Activated CD4-positive, alpha-beta T cell treated with anti-CD3 and anti-CD28 coated beads for 36 hours (primary cell): ENCODE measurements at places on chromosomes 3 and 15. TPM values are rescaled to one million over a fixed set of nuclear protein-coding genes. Genes with fewer than 3 reads are reported as not detected.

DNA sequence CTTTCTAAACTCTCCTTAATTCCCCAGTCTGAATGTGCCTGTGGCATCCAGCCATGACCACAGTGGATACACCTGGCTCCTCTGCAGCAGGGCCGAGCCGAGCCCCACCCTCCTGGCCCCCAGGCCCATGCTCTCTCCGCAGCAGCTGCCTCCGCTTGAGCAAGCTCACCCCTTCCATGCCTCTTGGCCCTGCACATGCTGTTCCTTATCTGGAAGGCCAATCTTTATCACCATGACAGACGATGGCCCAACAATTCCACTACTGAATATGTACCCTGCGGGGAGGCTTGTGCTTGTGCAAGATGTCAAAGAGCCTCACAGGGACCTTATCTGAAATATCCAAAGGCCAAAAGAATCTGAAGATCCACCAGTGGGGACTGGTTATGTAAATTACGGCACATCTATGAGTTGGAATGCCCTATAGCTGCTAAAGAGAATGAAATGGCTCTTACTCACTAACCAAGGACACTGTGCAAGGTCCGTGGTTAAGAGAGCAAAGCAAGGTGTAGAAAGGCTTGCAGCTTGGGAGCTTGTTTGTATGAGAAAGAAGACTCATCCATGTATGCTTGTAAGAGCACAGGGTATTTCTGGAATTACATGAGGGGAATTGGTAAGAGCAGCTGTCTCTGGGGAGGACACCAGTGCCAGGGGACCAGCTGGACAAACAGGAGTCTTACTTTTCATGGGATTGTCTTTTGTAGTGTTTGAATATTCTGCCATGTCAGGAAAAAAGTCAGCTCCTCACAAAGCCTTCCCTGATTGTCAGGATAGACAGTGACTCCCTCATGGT lies 55.2 kb downstream of the WNT7A start:
- DNase-seq, result no peak
- no peak overlapping the region for H3K4me3 ChIP-seq
- H3K4me1 ChIP-seq, result peaks cover 8% of the 10 kb centered on the region
- H3K27ac ChIP-seq, result no peak overlapping the region
- peaks cover 10% of the 10 kb centered on the region for H3K36me3 ChIP-seq

GRCh38 chr3:122563717-122564025 lies 429 bp downstream of the PARP9 start:
- peak; percentile 38 for DNase-seq
- H3K27me3 ChIP-seq, result no peaks in the 10 kb centered on the region
- H3K4me3 ChIP-seq, result peak overlapping the region; percentile 83
- peaks cover 61% of the 10 kb centered on the region for H3K4me1 ChIP-seq
- peak overlapping the region; percentile 97 for H3K27ac ChIP-seq

DNA sequence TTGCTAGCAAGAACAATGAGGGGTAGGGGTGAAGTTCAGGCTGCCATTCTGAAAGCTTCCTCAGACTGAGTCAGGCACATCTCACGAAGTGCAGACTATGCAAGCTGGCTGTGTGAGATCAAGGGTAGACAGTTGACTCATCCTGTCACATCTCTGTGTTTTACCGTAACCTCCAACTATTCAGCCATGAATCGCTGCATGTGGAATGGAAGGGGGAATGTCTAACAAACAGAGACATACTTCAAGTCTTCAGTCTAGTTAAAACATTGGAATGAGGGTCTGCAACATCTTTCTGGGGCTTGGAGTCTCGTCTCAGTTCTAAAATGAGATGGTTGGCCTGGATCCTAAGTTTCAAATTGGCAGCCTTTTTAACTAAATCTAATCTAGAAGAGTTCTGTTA lies 25.9 kb downstream of the AGTR1 start:
- no peaks in the 10 kb centered on the region for H3K4me1 ChIP-seq
- peaks cover 2% of the 10 kb centered on the region for H3K27me3 ChIP-seq
- no peak overlapping the region for H3K4me3 ChIP-seq
- no peaks in the 10 kb centered on the region for H3K36me3 ChIP-seq
- no peak for DNase-seq

GRCh38 chr15:27826902-27827714 lies 272.0 kb downstream of the OCA2 start:
- H3K27me3 ChIP-seq, result no peaks in the 10 kb centered on the region
- no peak for DNase-seq
- H3K4me3 ChIP-seq, result no peak overlapping the region
- H3K36me3 ChIP-seq, result no peaks in the 10 kb centered on the region
- no peak overlapping the region for H3K27ac ChIP-seq

DNA sequence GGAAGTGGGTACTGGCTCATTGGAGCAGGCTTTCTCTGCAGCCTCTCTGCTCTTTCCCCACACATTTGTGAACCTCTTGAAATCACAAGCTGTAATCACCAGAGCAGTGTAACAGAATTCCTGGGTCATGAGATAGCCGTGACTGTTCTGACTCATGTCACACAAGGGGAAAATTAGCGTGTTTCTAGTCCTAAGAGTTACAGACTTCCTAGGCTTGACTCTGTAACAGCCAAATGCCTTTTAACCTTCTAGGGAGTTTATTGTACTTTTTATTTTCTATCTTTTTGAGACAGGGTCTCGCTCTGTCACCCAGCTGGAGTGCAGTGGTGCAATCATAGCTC lies 54.7 kb upstream of the TRAK1 start:
- H3K36me3 ChIP-seq, result peaks cover 8% of the 10 kb centered on the region
- peaks cover 9% of the 10 kb centered on the region for H3K4me1 ChIP-seq
- no peaks in the 10 kb centered on the region for H3K27me3 ChIP-seq
- no peak overlapping the region for H3K4me3 ChIP-seq
- no peak overlapping the region for H3K27ac ChIP-seq
- DNase-seq, result no peak

DNA sequence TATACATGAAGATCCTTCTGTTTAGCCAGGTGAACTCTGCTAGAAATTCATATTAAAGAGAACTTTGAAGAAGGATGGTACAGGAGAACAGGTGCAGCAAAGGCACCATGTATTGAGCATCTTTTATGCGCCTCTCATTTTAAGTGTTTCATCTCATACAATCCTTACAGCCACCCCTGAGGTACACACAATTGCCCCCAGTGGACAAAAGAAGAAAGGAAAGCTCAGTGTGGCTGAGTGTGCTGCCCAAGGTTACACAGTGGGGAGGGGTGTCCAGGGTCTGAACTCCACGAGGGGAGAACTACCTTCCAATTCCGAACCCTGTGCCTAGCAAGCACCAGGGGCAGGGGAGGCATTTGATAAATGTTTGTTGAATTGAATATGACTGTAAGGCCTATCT lies 98.6 kb downstream of the MECOM start:
- no peaks in the 10 kb centered on the region for H3K4me1 ChIP-seq
- no peaks in the 10 kb centered on the region for H3K36me3 ChIP-seq
- H3K27ac ChIP-seq, result no peak overlapping the region
- peaks cover 2% of the 10 kb centered on the region for H3K27me3 ChIP-seq
- H3K4me3 ChIP-seq, result no peak overlapping the region

- H3K27ac ChIP-seq, result no peak overlapping the region
- H3K4me3 ChIP-seq, result no peak overlapping the region
- H3K27me3 ChIP-seq, result peaks cover 13% of the 10 kb centered on the region
- no peak for DNase-seq
Measured at GRCh38 chr3:69567023-69567709, 172.1 kb upstream of the MITF start.

DNA sequence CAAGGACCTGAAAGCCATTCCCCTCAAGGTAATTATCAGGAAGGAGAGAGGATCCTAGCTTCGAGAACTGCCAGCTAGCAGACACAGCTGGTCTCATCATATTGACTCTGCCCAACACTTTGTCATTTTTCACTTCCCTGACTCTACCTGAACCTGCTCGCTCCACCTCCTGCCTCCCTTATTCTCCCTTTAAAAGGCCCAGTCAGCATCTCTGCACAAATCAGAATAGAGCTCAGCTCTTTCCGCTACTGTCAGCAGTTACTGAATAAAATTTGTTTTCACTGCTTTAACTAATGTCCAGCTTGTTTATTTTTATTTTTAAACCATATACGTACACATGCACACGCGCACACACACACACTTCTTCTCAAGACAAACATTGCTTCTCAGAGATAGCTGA lies 57.2 kb upstream of the MCF2L2 start:
- peaks cover 8% of the 10 kb centered on the region for H3K4me1 ChIP-seq
- H3K27ac ChIP-seq, result peak overlapping the region; percentile 51
- no peaks in the 10 kb centered on the region for H3K27me3 ChIP-seq
- H3K4me3 ChIP-seq, result no peak overlapping the region
- H3K36me3 ChIP-seq, result peaks cover 6% of the 10 kb centered on the region
- no peak for DNase-seq

- no peak for DNase-seq
- no peaks in the 10 kb centered on the region for H3K27me3 ChIP-seq
Measured at GRCh38 chr15:91491101-91491950, 362.2 kb upstream of the SLCO3A1 start.

DNA sequence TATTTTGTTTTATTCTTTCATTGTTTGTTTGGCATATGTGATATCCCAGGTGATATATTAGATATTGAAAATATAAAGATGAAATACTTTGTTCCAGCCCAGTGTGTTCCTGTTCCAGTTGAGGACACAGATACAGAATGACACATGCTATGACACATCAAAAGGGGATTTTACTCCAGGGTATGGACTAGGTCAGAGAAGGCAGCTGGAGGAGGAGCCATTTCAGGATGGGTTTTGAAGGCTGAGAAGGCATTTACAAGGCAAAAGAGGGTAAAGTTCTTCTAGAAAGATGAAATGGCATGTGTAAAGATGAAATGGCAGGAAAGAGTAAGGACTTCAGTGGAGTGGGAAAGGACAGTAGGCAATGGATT lies 163.8 kb downstream of the ZIC1 start:
- no peaks in the 10 kb centered on the region for H3K36me3 ChIP-seq
- no peak overlapping the region for H3K4me3 ChIP-seq
- no peak for DNase-seq
- H3K27me3 ChIP-seq, result no peaks in the 10 kb centered on the region
- no peak overlapping the region for H3K27ac ChIP-seq
- H3K4me1 ChIP-seq, result no peaks in the 10 kb centered on the region

DNA sequence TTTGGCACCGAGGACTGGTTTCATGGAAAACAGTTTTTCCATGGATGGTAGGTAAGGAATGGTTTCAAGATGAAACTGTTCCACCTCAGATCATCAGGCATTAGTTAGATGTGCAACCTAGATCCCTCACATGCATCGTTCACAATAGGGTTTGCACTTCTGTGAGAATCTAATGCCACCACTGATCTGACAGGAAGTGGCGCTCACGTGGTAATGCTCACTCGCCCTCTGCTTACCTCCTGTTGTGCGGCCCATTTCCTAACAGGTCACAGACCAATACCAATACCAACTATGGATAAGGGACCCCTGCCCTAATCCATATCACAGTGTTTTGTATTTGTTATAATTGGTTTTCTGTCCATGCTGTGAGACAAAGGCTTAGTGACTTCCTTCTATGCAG lies 58.9 kb downstream of the SLMAP start:
- H3K4me1 ChIP-seq, result peaks cover 40% of the 10 kb centered on the region
- peak; percentile 55 for DNase-seq
- no peaks in the 10 kb centered on the region for H3K27me3 ChIP-seq
- no peak overlapping the region for H3K27ac ChIP-seq

DNA sequence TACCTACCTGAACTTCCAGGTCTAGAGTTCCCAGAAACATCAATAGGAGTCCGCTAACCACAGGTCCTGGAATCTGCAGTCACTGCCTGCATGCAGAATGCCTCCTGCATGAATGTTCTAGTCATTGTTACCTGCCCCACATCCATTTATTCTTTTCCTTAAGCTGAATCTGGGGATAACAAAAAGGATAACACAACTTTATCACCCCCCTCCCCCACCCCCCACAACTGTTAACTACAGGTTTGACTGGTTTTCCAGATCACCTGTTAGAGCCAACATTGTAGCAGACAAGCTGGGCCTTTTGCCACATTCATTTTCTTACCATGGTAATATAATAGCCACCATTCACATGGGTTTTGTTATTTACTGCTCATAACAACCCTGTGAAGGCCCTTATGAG lies 4.6 kb upstream of the CTSH start:
- H3K27me3 ChIP-seq, result peaks cover 7% of the 10 kb centered on the region
- no peak overlapping the region for H3K27ac ChIP-seq
- H3K36me3 ChIP-seq, result no peaks in the 10 kb centered on the region
- no peak overlapping the region for H3K4me3 ChIP-seq
- peaks cover 10% of the 10 kb centered on the region for H3K4me1 ChIP-seq
- no peak for DNase-seq

- H3K27me3 ChIP-seq, result no peaks in the 10 kb centered on the region
- no peaks in the 10 kb centered on the region for H3K36me3 ChIP-seq
- no peak overlapping the region for H3K4me3 ChIP-seq
- no peak for DNase-seq
- no peak overlapping the region for H3K27ac ChIP-seq
Measured at GRCh38 chr3:160968761-160969160, 136.4 kb downstream of the B3GALNT1 start.

DNA sequence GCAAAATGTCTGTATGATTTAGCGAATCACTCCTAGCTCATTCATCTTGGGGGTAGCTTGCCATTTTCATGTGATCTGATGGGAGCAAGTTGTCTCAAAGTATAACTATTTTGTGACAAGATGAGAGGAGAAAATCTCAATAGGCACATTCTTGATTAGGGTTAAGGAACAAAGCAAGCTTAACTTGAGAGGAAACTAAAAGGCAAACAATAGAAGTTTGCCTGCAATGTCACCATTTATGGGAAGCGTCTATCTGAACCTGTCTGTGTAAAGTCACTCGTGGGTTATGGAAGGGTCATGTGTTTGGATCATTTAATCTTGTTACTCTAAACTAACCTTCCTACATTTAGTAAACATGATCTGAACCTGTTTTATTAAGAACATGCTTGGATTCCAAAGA lies 232.5 kb downstream of the CDIN1 start:
- H3K4me3 ChIP-seq, result no peak overlapping the region
- no peak for DNase-seq
- no peaks in the 10 kb centered on the region for H3K4me1 ChIP-seq
- H3K27ac ChIP-seq, result no peak overlapping the region
- peaks cover 6% of the 10 kb centered on the region for H3K36me3 ChIP-seq

GRCh38 chr3:4627651-4628375 lies 134.7 kb downstream of the ITPR1 start:
- DNase-seq, result no peak
- H3K27me3 ChIP-seq, result no peaks in the 10 kb centered on the region
- H3K4me1 ChIP-seq, result no peaks in the 10 kb centered on the region
- H3K27ac ChIP-seq, result no peak overlapping the region
- H3K36me3 ChIP-seq, result no peaks in the 10 kb centered on the region

- H3K4me3 ChIP-seq, result peak overlapping the region; percentile 90
- no peak overlapping the region for H3K27ac ChIP-seq
- H3K36me3 ChIP-seq, result peaks cover 10% of the 10 kb centered on the region
- no peaks in the 10 kb centered on the region for H3K27me3 ChIP-seq
- H3K4me1 ChIP-seq, result peaks cover 50% of the 10 kb centered on the region
- DNase-seq, result peak; percentile 49
Measured at GRCh38 chr3:12993517-12994356, 79.5 kb downstream of the IQSEC1 start.

Gene PIK3CB
- 19.1 TPM for total RNA-seq

Gene C3orf85
- not detected for total RNA-seq

Gene SPTSSB
- not detected for total RNA-seq

Gene PAQR9
- not detected for total RNA-seq
